ENCODE measurements at places on chromosomes 16 and 17. TPM values are rescaled to one million over a fixed set of nuclear protein-coding genes. Genes with fewer than 3 reads are reported as not detected.

GRCh38 chr16:64693946-64694345 is 427.9 kb downstream of the CDH11 start:
- DNase-seq = no peak

GRCh38 chr16:71482569-71482968 is 6.6 kb downstream of the ZNF19 start:
- DNase-seq = no peak

The SLC26A11 gene
- 19.0 TPM for total RNA-seq

- no peak for DNase-seq
Measured at GRCh38 chr17:9020096-9020823, 1.1 kb upstream of the NTN1 start.

GRCh38 chr17:73480740-73481139 is 163.5 kb downstream of the SDK2 start:
- DNase-seq = peak; percentile 16

GRCh38 chr17:68973098-68973846 is 18.1 kb upstream of the ABCA8 start:
- DNase-seq = no peak

The OR1E2 gene
- not detected for total RNA-seq

The HOXB7 gene
- 12.8 TPM for total RNA-seq

GRCh38 chr17:63698886-63699637 is 863 bp downstream of the LIMD2 start:
- peak; percentile 31 for DNase-seq
